Activated T-cell treated with anti-CD3 and anti-CD28 coated beads for 48 hours (primary cell): ENCODE measurements at places on chromosomes 7 and 10.

- DNase-seq, result no peak
Observed at GRCh38 chr7:134781171-134781570, 1.7 kb downstream of the CALD1 start.

- DNase-seq, result no peak
Observed at GRCh38 chr7:128904381-128905197, 5.9 kb downstream of the KCP start.

DNA sequence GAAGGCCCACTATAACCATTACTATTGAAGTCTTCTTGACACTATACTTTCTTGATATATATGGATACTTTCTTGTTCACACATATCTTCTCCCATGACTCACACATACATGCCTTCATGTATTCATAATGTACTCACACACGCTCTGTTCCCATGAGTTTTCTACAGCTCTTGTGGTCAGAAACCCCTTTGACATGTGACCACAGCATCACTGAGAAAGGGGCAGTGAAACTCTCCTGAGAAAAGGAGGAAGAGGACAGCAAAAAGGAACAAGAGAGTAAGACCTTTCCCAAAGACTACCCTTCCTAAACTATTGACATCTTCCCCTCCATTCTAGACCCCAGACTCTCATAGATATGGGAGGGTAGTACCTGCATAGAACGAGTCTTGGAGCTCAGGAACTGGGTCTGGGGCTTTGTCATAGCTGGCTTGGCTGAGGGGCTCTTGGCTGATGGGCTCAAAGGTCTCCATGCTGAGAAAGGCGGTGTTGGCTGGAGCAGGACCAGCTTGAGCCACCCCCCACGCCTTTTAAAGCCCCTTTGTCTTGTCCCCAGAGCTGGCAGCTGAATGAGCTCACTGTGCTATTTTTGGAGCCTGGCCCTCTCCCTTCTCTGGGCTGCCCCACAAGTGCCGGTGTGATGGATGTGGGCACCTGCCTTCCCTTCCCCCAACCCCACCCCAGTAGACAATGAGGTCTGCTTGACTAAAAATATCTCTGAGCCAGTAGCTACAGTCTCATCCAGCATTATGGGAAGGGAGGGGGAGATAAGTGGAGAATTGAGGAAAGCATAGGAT, 5.1 kb downstream of the SYNPO2L start:
- no peak for DNase-seq

GRCh38 chr7:111919631-111920179, 286.5 kb downstream of the DOCK4 start:
- no peak for DNase-seq

DNA sequence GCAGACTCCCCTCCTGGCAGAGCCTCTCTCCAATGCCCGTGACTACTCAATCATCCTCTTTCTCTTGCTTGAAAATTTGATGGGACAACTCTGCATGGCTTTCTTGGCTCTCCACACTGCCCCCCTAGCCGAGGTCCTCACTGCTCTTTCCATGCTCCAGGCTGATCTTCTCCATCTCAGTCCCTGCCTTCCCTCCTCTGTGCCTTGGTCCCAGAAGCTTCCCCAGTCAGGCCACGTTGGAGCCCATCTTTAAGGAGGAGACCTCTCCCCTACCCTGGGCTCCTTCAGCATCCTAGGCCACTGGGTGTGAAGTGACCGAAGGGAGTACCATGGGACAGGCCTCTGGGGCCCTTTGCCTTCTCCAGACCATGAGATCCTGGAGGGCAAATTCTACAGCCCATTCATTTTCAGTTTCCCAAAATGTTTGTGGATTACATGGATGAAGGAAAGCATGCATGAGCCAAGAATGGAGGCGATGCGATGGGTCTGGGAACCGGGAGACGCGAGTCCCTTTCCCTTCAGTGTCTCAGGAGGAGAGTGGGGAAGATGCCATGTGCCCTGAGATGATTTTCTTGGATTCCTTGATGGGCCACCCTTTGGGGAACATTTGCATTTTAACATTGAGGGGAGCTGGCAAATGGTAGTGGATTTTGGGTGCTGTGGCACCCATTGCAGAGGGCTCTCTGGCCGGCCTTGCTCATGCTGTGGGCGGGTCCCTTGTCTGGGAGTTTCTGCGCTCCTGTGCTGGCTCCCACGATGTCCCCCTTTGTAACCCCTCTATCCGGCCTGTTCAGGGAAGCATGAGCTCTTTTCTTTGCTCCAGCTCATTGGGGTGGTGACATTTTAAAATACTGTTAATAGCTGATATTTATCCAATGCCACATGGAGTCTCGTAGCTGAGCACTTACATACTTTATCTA, 376.6 kb downstream of the RPS24 start:
- DNase-seq, result no peak
